ENCODE measurements at places on chromosomes 3 and 15. TPM values are rescaled to one million over a fixed set of nuclear protein-coding genes. Genes with fewer than 3 reads are reported as not detected.

DNA sequence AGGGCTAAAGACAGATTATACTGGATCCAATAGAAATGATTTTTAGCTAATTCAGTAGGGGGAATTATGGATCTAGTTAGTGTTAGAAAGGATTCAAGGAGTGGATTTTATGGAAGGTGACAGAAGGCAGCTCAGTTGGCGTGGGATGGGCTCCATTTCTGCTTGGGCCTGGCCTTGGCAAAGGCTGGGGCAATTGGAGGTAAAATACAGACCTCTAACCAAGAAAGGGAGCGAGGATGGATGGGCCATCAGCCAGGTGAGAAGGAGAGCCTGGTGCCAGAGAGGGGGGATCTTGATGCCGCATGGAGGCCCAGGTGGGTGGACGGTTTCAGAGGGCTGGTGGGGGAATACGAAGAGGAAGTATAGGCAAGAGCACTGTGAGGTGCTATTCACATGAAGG lies 40.7 kb upstream of the TRA2B start:
- no peak for DNase-seq

Gene MORC1
- polyA plus RNA-seq: 0.64 TPM

Gene ZPLD1
- polyA plus RNA-seq: 0.41 TPM

Gene CAPN3
- 28.7 TPM for polyA plus RNA-seq

All from renal pelvis (tissue), 12 donors.